ENCODE measurements at places on chromosomes 3 and 15.

DNA sequence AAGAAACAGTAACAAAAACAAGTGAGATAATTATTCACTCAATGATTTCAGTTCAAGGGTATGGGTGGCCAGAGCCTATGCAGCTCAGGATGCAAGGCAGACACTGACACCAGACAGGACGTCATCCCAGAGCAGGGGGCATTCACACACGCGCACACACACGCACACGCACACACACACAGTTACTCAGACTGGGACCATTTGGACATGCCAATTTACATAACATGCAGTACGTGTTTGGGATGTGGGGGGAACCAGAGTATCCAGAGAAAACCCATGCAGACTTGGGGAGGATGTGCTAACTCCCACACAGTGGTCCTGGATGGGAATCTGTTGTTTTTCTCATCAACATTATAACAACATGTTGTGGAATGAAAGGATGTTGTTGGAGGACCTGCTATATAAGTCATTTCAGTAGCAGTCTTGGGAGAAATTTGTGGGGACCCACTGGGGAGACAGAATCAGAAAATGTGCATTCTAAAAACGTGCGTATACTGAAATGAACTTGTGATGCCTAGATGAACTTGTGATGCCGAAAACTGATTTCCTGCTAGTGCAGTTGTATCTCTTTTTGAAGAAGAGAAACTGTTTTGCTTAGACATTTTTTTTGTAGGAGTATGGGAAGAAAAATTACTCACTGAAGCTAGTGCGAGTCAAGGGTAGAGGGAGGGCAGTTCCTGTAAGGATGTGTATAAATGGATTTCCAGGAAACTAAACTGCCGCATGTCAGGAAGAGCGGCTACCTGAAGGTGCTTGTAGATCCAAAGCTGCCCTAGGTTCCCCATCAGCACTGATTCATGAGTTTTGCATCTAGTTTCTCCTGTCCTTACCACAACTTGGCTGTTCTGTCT lies 25.2 kb downstream of the CD200 start:
- DNase-seq: no peak

DNA sequence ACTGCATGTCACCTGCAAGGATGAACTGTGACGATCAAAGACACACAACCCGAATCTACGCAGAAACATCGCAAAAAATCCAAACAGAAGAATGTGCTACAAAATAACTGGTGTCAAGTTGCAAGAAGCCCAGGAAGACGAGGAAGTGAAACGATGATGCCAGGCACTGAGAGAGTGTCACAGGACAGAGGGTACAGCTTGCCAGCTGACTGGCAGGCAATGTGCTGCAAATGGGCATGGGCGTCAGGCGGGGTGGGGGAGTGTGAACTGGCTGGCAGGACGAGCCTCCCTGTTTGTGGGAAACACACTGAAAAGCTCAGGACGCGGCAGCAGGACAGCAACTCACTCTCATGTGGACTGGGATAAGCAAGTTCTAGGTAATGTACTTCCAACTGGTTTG lies 28.9 kb upstream of the OCA2 start:
- no peak for DNase-seq

GRCh38 chr15:81666839-81667238 lies 292.8 kb upstream of the TMC3 start:
- DNase-seq: no peak

DNA sequence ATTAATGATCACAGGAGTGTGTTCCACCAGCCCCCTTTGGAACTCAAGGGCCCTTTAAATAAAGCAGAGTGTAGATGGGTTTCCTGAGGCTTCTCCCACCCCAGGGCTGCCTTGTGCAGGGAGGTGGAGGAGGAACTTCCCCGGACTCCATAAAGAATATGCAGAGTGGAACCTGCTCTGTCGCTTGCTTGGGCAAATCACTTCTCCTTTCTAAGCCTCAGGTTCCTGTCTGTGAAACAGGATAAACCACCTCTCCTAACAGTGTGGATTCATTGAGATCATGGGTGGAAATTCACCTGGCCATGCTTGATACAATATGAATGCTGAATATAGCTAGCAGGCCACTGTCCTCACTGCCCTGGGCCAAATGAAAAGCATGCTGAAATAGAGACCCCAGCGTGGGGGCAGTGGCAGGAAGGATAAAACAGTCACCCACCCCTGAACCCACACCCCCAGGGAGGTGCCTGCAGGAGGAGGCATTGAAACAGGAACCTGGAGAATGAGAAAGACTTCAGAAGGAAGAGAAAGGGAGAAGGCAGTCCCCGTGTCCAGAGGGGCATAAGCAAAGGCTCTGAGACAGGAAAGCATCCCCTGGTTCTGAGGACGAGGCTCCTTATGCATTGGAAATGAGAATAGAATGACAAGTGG lies 41.1 kb upstream of the CHRNB4 start:
- no peak for DNase-seq

GRCh38 chr3:196135693-196136639 lies 54.1 kb upstream of the TFRC start:
- DNase-seq: no peak

GRCh38 chr15:88028024-88028423 lies 228.5 kb downstream of the NTRK3 start:
- no peak for DNase-seq

DNA sequence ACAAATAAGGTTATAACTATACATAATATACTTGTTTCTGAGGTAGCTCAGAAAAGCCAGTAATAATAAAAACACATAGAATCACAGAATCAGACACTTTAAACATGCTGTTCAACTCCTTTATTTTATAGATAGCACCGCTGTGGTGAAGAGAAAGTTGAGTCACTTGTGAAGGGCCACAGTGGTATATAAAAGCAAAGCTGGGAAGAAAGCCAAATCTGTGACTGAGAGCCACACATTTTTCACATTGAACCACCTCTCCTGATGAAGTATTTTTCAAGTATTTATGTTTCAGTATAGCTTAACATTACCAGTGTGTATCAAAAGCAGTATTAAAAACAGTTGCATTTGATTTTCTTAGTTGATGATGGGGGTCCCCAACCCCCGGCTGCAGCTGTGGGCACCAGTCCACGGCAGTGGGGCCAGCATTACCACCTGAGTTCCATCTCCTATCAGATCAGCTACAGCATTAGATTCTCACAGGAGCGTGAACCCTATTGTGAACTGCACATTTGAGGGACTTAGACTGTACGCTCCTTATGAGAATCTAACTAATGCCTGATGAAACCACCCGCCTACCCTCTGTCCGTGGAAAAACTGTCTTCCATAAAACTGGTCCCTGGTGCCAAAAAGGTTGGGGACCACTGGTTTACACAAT lies 46.2 kb downstream of the TBL1XR1 start:
- no peak for DNase-seq

GRCh38 chr3:8760506-8760905 lies 8.9 kb downstream of the OXTR start:
- DNase-seq: no peak

DNA sequence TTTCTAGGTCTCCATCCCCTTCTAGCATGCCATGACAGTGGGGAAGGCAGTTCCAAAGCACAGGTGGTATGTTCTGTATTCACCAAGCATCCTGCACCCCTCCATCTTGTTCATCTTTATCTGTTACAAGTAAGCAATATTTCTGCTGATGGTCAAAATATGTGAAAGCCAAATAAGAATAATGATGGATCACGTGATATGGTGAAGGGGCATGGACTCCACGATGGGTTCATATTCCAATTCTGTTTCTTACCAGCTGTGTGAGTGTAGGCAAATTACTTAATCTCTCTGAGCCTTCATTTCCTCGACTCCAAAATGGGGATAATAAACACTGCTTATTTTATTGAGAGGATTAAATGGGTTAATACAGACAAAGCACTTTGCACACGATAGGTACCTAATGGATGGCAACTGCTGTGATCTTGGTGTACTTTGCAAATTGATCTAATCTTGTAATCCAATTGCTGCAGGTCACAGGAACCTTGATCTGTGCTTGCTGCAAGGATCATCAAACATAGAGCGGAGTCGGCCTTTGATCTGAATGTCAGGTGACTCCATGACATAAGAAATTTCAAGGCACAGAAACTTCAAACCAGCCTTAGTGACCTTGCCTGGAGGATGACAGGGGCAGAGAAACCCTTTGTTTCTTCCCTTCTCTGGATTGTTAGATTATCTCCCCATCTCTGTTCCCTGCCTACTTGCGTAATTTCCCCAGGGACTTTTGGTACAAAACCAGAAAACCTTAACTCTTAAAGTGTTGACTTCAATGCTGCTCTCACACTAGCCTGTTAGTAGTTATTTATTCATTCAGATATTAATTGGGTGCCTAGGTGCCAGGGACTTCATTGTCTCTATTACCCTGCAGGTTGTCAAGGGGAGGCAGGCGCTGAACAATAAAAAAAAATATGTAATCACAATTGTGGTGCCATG lies 25.8 kb downstream of the SIAH2 start:
- peak; percentile 77 for DNase-seq

DNA sequence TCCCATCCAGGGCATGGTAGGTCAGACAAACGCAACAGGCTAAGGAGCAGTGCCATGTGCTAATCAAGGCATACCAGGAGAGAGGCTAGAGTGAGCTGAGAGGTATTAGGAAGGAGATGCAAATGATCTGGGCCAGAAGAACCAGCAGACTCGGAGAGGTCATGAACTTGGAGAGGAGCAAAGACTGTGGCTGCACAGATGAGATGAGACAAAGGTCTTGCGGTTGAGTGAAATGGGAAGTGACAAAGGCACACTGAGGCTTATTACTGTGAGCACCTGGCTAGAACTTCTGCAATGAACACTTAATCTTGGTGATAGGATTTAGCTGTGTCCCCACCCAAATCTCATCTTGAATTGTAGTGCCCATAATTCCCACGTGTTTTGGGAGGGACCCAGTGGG lies 380.2 kb downstream of the ULK4 start:
- DNase-seq: no peak

DNA sequence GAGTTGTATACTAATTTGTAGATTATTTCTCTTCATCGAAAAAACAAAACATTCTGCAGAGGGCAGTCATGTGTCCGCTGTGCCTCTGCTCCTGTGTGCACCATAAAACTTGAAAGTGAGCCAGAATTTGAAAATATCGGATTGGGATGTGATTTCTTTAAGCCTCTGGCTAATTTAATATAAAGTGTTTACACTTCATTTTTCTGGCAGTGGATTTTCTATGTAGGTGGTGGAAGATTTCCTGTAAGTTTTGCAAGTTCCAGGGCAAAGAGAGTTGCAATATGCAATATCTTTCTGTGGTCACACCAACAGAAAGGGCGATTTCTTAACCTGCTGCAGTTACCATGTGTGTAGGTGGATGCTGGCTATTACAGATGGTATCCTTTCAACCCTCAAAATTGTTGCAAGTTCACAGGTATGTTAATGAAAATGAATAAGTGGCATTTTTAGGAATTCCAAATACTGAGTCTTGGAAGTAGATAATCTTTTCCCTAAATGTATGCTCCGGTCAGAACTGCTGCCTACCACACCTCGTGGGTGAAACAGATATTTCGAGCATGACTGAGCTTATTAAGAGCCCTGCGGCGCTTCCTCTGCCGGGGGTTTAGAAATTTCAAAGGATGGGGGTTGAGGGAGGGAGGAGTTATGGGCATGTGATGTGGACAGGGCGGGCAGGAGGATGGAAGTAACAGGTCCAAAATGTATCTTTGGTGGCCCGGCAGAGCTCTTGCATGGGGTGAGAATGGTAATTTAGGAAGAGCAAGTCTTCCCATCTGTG lies 134.0 kb downstream of the PGPEP1L start:
- no peak for DNase-seq

GRCh38 chr3:56424885-56425284 lies 43.4 kb downstream of the ERC2 start:
- no peak for DNase-seq

DNA sequence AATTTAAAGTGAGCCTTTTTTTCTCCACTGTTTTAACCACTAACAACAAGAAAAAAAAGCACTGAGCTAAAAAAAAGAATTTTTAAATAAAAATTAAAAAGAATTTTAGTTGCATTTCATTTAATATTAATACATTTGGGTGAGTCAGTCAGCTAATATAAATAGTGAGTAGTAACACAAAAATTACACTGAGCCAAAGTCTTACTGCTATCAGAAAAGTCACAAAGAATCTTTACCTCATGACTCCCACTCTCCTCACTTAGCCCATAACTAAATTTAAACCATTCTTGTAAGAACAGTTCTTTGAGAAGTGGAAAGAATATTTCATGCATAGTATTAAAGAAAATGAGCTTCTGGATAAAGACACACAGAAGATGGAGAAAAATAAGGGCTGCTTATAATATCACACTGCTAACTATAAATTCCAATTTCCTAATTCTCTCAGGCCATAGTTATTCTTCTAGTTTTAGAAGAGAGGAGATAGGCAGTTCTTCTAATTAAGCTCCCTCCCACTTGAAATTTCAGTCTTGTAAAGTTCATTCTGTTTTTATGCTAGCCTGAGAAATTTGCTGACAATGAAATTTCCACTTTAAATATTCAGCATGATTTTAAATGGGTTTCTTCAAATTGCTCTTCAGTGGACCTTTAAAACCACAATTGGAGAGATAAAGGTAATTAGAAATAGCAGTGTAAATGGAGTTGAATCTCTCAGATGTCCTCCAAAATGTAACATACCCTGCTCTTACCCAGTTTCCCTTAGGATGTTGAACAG lies 17.6 kb downstream of the SHQ1 start:
- DNase-seq: no peak

GRCh38 chr3:71011565-71012287 lies 571.8 kb downstream of the FOXP1 start:
- DNase-seq: no peak

GRCh38 chr3:143979041-143979440 lies 7.4 kb downstream of the DIPK2A start:
- no peak for DNase-seq

DNA sequence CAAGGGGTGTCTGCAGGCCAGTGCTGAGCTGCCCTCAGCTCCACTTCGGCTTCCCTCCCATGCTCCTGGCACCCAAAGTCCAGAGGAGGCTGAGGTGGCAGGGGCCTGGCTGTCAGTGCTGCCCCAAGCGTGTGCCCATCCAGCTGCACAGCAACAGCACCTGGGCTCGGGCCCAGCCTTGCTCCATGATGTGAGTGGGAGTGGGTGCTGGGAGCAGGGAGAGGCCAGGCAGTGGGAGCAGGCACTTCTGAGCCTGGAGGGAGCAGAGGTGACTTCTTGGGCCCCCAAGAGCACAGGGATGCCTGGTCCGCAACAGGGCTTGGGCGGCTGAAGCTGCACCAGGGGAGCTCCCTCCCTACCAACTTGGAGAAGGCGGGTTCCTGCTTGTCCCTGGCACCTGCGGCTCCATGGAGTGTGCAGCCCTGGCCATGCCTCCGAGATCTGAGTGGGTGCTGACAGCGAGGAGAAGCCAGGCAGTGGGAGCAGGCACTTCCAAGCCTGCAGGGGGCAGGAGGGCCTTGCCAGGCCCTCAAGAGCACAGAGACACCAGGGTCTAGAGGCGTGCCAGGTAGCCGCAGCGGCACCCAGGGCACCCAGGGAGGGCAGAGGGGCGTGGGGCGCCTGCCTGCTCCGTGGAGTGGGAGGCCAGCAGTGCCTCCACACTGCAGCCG lies 366.7 kb upstream of the SGO1 start:
- no peak for DNase-seq
